ENCODE measurements at places on chromosomes 1 and 21. TPM values are rescaled to one million over a fixed set of nuclear protein-coding genes. Genes with fewer than 3 reads are reported as not detected.

DNA sequence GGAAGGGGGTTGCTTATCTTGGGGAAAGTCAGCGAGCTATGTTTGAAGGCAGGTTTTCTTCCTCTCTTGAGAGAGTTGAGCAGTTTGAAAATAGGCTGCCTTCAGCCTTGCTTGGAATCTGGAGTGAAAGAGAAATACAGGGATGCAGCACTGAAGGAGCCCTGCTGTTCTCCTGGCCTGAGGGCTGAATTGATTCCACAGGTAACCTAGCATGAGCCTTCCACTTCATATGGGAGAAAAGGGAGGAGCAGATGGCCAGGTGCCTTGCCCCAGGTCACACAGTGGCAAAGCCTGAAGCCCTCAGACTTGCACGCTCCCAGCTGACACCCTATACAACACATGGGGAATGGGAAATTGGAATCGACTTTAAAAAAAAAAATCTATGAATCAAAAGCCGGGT, 88.0 kb upstream of the WLS start:
- H3K4me3 ChIP-seq: no peak overlapping the region
- DNase-seq: no peak

- DNase-seq: no peak
- peak overlapping the region; percentile 89 for H3K27ac ChIP-seq
- peaks cover 34% of the 10 kb centered on the region for H3K36me3 ChIP-seq
Measured at GRCh38 chr1:151346082-151346768, 827 bp downstream of the RFX5 start.

DNA sequence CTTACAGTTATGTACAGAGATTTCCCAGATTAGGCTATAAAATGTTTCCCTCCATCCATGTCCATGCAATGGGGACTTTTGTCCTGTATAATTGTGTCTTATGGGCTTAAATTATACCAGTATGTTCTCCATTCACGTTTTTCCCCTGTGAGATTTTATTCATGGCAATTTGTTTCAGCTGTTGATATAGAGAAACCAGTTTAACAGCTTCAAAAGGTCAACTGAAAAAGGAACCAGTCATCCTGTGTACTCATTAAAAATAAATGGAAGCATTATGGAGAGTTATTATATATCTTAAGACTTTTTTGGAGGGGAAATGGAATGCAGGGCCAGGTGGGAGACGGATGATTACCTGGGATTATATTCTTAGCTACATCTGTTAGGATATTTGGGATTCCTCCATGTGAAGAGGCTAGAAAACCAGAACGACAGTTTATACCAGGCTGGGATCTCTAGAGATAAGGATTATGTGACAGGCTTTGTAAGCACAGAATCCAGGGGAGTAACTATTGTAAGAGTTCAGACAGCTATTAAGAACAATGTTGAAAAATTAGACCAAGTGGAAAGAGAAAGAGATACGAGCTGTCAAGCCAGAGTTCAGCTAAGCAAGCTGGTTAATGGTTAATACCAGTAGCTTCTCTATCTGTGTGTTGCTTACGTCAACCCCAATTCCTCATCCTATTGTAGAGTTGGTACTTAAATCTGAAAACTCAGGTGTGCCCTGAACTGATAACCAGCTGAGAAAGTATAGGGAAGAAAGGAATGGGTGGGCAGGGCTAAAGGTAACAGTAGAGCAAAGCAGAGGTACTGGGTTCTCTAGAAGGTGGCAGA, 12.4 kb upstream of the ZNF697 start:
- no peaks in the 10 kb centered on the region for H3K27me3 ChIP-seq
- peak overlapping the region; percentile 68 for H3K27ac ChIP-seq
- H3K4me3 ChIP-seq: no peak overlapping the region
- no peak for DNase-seq
- H3K4me1 ChIP-seq: no peaks in the 10 kb centered on the region
- H3K36me3 ChIP-seq: no peaks in the 10 kb centered on the region

DNA sequence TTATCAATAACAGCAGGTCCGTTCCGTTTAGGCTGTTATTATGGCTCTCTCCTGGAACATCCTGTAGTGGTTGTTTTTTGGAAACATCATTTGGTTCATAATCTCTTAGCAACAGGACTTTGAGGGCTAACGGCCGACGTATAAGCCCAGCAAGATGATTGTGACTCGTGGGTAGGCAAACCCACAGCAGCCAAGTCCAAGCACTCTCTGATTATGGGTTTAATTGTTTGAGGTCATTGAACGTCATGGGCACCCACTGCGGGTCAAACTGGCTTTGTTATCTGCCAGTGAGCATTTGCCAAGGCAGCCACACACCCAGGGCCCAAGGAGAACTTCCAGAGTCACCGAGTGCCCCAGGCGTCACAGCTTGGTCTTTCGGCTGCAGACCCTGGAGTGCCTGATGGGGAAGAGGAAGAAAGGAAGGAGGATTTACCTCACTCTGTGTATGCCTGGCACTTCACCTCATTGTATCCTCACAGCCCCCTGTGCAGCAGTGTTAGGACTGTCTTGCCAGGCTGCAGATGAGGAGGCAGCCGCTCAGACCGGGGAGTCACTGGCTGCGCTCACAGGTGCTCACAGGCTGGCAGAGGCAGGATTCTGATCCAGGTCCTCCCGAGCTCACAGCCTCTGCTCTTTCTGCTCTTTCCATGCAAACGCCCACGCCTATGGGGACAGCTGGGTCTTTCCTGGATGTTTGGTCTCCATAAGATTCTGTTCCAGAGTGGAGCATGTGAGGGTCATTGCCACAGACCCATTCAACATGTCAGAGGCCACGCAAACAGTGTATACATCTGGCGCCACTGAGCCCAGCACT, 30.8 kb upstream of the EPS8L3 start:
- H3K27me3 ChIP-seq: no peaks in the 10 kb centered on the region
- H3K27ac ChIP-seq: peak overlapping the region; percentile 38
- peaks cover 51% of the 10 kb centered on the region for H3K4me1 ChIP-seq
- H3K4me3 ChIP-seq: no peak overlapping the region

GRCh38 chr1:17250601-17251000, 1.7 kb downstream of the PADI3 start:
- no peaks in the 10 kb centered on the region for H3K36me3 ChIP-seq
- H3K4me1 ChIP-seq: peaks cover 12% of the 10 kb centered on the region
- no peak overlapping the region for H3K4me3 ChIP-seq
- DNase-seq: no peak

DNA sequence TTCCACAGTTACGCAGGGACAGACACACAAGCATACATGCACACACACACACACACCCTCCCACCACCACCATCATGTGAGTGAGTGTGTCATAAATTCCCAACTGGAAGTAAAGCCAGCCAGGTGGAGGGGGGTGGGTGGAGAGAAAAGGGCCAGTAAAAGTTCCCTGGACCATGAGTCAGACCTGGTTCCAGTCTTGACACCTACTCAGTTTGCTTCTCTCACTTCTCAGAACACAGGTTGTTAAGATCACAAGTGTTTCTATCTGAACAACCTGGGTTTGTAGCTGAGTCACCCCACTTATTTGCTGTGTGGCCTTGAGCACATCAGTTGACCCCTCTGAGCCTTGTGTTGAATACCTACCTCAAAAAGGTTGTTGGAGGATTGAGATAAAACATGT, 9.6 kb downstream of the EPHA10 start:
- no peak overlapping the region for H3K4me3 ChIP-seq
- no peak for DNase-seq
- H3K4me1 ChIP-seq: peaks cover 19% of the 10 kb centered on the region

- no peak for DNase-seq
- no peaks in the 10 kb centered on the region for H3K27me3 ChIP-seq
- H3K4me1 ChIP-seq: no peaks in the 10 kb centered on the region
- no peak overlapping the region for H3K27ac ChIP-seq
- no peak overlapping the region for H3K4me3 ChIP-seq
Measured at GRCh38 chr1:192343344-192343743, 26.6 kb downstream of the RGS21 start.

DNA sequence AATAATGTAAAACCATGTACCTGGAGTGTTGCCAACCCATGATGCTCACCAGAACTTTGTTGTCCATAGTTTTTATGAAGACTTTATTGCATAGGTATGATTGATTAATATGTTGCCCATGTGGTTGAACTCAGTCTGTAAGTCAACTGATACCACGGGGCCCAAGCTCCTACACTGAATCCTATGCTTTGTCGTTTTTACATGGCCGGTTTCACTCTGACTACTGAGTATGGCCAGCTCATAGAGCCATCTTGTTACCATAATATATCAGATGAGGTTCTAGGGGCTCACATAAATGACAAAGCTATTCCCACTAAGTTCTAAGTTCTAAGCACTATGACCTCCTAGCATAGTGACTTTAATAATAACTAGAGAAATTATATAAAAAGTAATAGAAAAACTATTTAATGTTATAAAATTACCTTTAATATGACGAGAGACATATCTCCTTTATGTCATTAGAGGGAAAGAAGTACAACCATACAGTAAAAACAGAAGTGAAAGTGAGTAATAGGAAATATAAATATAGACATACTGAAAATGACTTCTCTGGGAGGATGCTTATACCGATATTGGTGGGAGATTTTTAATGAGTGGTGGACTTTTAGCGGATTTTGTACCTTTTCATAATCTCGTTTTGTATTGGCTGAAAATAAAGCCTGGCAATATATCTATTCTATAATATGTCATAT, 983.4 kb upstream of the PRMT6 start:
- H3K27ac ChIP-seq: no peak overlapping the region
- no peaks in the 10 kb centered on the region for H3K36me3 ChIP-seq
- H3K4me1 ChIP-seq: no peaks in the 10 kb centered on the region

GRCh38 chr1:218886101-218886871, 287.4 kb upstream of the LYPLAL1 start:
- no peak overlapping the region for H3K27ac ChIP-seq
- DNase-seq: no peak
- H3K4me3 ChIP-seq: no peak overlapping the region
- H3K36me3 ChIP-seq: no peaks in the 10 kb centered on the region
- no peaks in the 10 kb centered on the region for H3K4me1 ChIP-seq

DNA sequence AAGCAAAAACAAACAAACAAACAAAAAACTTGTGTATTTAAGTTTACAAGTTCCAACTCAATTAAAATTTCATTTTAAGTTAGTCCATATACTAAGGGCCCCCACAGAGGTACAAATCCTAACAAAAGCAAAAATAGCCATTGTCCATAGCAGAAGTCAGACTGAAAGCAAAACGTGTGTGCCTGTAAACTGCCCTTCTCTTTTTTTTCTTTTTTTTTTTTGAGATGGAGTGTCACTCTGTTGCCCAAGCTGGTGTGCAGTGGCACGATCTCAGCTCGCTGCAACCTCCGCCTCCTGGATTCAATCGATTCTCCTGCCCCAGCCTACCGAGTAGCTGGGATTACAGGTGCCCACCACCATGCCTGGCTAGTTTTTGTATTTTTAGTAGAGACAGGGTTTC, 11.6 kb upstream of the IFNGR2 start:
- H3K4me1 ChIP-seq: peaks cover 18% of the 10 kb centered on the region
- H3K27ac ChIP-seq: no peak overlapping the region
- no peak for DNase-seq
- no peaks in the 10 kb centered on the region for H3K27me3 ChIP-seq

GRCh38 chr1:56533197-56533596, 46.2 kb downstream of the PLPP3 start:
- H3K27me3 ChIP-seq: no peaks in the 10 kb centered on the region
- DNase-seq: no peak
- no peak overlapping the region for H3K4me3 ChIP-seq
- H3K36me3 ChIP-seq: peaks cover 11% of the 10 kb centered on the region
- peaks cover 36% of the 10 kb centered on the region for H3K4me1 ChIP-seq

DNA sequence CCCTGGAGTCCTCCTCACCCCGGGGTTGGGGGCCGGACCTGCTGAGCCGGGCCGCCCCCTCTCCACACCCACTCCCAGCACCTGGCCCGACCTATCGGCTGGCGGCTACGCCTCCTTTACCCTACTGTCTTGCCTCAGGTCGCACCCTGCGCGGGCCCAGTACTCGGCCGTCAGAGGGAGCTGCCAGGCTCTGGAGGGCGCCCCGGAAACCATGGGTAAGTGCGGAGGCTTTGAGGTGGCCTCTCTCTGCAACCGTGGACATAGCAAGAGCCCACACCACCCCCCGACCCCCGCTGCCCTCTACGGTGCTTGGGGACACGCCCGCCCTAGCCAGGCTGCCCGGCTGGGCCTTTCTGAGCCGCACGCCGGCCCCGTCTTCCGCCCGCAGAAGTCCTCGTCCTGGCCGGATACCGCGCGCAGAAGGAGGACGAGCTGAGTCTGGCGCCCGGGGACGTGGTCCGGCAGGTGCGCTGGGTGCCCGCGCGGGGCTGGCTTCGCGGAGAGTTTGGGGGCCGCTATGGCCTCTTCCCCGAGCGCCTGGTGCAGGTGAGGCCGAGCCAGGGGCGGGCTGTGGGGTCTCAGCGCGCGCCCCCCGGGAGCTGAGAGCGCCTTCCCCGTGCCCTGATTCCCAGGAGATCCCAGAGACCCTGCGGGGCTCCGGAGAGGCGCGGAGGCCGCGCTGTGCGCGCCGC, at the start of gene SH3D21:
SH3D21 (plus strand) TSS at position 159 of the 692 bp plus-strand sequence; CDS start at position 212, 53 bp downstream.
- H3K4me1 ChIP-seq: peaks cover 26% of the 10 kb centered on the region
- peak within 1 kb of the TSS; percentile 69 for H3K4me3 ChIP-seq
- peak; percentile 72 for DNase-seq
- peak within 1 kb of the TSS; percentile 94 for H3K27ac ChIP-seq
- peaks cover 33% of the 10 kb centered on the region for H3K36me3 ChIP-seq

GRCh38 chr1:240098534-240098933, 6.9 kb downstream of the FMN2 start:
- DNase-seq: no peak
- H3K4me3 ChIP-seq: no peak overlapping the region
- no peaks in the 10 kb centered on the region for H3K36me3 ChIP-seq
- H3K27me3 ChIP-seq: peaks cover 12% of the 10 kb centered on the region

DNA sequence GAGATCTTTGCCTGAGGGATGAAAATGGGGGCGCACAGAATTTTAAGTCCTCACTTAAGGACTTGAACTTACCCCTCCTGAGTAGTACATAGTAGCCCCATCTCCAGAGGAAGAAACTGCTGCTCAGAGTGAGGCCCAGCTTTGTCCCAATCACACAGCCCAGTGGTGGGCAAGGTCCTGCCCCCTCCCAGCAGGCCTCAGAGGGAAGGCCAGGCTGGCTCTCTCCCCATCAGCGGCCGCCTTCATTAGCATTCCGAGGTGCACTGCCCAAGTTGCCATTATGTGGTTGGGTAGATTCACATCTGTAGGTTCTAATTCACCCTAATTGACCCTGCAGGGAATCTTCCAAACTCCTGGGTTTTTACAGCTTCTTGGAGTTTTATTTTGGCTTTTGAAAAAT, 59.1 kb downstream of the FOXO6 start:
- DNase-seq: no peak
- H3K27ac ChIP-seq: peak overlapping the region; percentile 92
- H3K4me1 ChIP-seq: peaks cover 37% of the 10 kb centered on the region
- no peaks in the 10 kb centered on the region for H3K27me3 ChIP-seq
- H3K36me3 ChIP-seq: no peaks in the 10 kb centered on the region

MINDY1 gene
- total RNA-seq: 38.1 TPM

S100A7A gene
- not detected for total RNA-seq

USP21 gene
- 37.0 TPM for total RNA-seq

OR4F16 gene
- not detected for total RNA-seq

KRTAP19-8 gene
- total RNA-seq: not detected

FAM131C gene
- 1.2 TPM for total RNA-seq

EDN2 gene
- 2.3 TPM for total RNA-seq

Data from suprapubic skin (tissue), 4 donors.